ENCODE measurements at places on chromosomes 12 and 14. TPM values are rescaled to one million over a fixed set of nuclear protein-coding genes. Genes with fewer than 3 reads are reported as not detected.

The DIO2 gene
- total RNA-seq = not detected

The CPNE6 gene
- total RNA-seq = 0.10 TPM

The GDF3 gene
- not detected for total RNA-seq

The CABP1 gene
- total RNA-seq = not detected

The GPN3 gene
- total RNA-seq = 26.2 TPM

The CLEC14A gene
- total RNA-seq = not detected

The TMEM132D gene
- total RNA-seq = not detected

The LAG3 gene
- 45.2 TPM for total RNA-seq

The NKX2-1 gene
- total RNA-seq = not detected

The AMDHD1 gene
- 1.6 TPM for total RNA-seq

The SELPLG gene
- total RNA-seq = 144 TPM

The RNU4-1 gene
- total RNA-seq = 2,335 TPM

The KRT6C gene
- not detected for total RNA-seq

The MUCL1 gene
- total RNA-seq = not detected

The ARHGAP9 gene
- 248 TPM for total RNA-seq

The LRCOL1 gene
- total RNA-seq = not detected

The FLRT2 gene
- total RNA-seq = not detected

The INSM2 gene
- not detected for total RNA-seq

Measured in activated CD8-positive, alpha-beta T cell treated with anti-CD3 and anti-CD28 coated beads, Interleukin-2, amount 10 ng/mL, durations not matched to agents 7 days and 5 days (primary cell).